Activated B cell treated with CpG ODN at 0.5 μM for 24 hours (primary cell): ENCODE measurements at places on chromosomes 7 and 10.

DNA sequence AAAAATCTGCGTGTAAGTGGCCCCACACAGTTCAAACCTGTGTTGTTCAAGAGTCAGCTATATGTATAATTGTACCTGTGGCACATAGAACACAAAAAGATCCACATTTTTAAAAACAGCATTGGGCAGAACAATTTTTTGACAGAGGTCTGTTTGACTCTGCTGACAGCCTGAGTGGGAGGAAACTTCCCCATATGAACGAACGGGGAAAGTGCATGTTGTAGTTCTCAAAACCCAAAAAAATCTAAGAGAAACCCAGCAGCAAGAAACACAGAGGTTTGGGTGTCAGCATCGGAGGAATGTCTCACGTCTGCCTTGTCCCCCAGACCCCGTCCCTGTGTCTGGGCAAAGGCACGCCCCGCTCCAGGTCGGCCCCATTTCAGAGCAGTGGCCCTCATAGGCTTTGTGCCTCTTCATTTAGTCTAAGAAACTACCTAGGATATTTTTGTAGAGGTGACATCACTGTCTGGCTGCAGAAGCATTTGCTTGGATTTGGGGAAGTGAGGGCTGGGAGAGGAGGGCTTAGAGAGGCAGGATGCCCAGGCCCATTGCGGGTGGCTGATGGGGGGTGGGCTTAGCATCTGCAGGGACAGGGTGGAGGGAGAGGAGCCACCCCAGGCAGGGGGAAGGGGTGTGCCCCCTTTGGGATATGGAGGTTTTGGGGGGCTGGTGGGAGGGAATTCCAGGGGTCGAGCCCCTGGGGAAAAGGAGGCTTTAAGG, 11.0 kb downstream of the CUX1 start:
- no peak for DNase-seq

- no peak for DNase-seq
Observed at GRCh38 chr7:13778967-13779366, 210.5 kb downstream of the ETV1 start.

DNA sequence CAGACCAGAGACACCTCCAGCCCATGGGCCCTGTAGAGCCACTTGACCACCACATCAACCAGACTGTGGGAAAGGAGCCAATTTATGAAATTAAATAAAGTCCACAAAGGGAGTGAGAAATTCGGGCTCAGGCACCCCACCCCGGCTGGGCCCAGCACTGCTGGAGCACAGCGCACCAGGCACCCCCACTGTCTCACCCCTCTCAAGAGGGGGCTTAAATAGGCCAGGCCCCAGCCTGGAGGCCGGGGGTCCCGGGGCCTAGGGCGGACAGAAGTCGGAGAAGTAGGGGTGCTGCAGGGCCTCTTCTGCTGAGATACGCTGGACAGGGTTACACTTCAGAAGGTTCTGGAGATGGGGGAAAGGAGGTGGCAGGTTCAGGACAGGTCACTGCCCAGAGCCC, 3.9 kb downstream of the CDK5 start:
- no peak for DNase-seq

DNA sequence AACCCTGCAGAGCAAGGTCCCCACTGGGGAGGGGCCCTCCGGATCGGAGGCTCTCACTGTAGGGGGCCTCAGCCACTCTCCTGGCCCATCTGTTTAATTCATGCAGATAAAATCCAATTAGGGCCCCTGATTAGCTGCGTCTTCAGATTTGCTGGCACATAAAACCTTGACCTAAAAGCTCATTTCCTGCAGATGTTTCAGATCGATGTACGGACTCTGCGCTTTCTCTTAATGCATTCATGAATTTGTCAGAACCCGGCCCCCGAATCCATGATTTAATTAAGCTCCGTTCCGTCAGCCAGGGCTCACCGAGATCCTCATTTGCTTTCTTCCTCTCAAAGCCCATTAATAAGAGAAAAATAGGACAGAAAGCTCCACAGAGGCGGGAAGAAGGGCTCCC, 40.0 kb upstream of the FOXL3 start:
- no peak for DNase-seq

DNA sequence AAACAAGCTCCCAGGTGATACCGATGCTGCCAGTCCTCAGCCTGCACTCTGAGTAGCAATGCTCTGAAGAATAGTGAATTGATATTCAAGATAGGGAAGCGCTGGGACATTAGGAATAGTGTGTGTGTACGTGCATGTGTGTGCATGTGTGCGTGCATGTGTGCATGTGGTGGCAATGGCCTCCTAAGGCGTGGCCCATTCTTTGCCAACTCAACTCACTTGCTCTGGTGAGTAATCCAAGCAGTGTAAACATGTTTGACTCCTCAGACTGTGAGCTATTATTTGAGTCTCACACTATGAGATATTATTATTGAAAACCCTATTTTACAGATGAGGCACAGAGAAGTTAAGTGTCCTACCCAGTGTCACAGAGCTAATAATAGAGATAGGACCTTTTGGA, 186.6 kb downstream of the RAB11FIP2 start:
- no peak for DNase-seq

- DNase-seq: no peak
Observed at GRCh38 chr10:74681917-74682627, 144.3 kb upstream of the KAT6B start.

DNA sequence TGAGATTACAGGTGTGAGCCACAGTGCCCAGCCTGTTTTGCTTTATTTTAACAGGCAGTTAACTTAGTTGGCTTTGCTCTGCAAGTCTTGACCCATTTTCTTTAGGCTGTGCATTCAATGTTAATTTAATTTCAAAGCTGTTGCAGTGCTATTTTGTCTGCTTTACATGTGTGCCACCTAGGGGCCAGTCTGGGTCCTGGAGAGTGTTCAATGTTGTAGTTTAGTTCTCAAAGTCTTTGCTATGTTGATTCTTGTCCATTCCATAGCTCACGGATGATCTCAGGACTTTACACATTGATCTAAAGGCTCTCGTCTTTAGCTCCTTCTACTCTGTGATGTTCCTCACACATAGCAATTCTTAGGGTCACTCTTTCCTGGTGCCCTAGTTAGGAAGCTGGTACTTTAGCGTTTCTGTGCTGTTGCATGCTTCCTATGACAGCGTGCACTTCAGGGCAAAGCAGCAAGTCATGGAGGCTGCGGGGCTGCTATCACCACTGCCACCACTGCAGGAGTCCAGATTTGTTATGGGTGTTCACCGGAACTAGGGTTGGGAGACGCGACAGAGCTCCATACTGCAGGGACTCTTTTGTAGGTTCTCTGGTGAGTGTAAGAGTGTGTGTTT, 16.4 kb upstream of the ABCA13 start:
- no peak for DNase-seq

DNA sequence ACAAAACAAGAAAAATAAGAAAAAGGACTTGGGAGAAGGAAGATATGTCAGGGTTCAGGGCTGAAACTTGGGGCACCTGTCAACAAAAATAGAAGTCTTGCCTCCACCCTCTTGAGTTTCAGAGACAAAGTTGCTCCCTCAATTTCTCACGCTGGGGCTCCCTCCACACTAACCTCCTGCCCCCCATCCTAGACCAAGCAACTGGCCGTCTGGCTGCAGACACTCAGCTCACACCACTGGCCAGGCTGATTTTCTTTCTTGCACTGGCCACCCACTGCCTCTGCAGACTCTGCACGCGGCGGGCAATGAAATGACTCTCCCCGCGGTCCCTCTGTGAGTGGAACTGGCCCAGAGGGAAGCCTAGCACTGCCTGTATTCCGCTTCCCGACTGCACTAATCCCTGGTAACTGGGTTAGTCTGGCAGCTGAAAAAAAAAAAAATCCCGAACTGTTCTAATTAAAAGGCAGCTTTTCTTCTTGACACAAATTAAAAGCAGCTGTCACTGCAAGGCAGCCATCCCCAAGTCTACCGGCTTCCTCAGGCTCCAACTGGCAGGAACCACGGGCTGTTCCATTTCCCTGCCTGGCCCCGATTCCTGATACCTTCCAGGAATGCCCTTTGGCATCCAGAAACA, 83.5 kb downstream of the SPDYE5 start:
- DNase-seq: no peak

DNA sequence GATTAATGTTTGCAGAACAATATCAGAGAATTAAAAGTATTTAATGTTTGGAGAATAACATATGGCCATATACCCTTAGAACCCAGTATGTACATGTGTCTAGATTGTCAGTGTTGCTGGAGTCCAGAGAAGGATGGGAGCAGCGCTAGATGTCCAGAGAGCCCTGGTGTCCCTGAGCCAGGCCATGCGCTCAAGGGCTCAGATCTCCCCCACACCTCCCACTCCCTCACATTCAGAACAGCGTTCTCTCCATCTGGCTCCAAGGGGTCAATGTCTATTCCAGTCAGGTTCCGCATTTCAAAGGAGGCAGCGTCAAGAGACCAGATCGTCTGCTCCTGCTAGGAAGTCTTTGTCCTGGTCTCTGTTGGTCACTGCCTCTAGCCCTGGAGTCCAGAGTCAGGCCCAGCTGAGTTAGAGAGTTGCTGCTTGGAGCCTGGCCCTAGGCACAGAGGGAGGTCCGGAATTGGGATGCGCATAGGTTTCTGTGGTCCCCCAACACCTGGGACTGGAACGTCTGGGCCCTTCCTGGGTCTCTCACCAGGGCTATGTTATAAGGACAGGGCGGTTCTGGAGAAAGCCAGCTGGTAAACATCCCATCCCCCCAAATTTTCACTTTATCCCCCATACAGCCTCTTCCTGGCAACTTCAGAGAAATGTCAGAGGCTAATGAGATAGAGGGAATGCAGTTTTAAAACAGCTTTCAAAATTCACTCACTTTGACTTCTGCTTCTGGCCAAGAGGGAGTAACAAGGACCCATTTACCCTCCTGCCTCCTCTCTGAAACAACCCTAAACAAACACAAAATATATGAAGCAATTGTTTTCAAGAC, 6.5 kb upstream of the WDR86 start:
- DNase-seq: no peak

DNA sequence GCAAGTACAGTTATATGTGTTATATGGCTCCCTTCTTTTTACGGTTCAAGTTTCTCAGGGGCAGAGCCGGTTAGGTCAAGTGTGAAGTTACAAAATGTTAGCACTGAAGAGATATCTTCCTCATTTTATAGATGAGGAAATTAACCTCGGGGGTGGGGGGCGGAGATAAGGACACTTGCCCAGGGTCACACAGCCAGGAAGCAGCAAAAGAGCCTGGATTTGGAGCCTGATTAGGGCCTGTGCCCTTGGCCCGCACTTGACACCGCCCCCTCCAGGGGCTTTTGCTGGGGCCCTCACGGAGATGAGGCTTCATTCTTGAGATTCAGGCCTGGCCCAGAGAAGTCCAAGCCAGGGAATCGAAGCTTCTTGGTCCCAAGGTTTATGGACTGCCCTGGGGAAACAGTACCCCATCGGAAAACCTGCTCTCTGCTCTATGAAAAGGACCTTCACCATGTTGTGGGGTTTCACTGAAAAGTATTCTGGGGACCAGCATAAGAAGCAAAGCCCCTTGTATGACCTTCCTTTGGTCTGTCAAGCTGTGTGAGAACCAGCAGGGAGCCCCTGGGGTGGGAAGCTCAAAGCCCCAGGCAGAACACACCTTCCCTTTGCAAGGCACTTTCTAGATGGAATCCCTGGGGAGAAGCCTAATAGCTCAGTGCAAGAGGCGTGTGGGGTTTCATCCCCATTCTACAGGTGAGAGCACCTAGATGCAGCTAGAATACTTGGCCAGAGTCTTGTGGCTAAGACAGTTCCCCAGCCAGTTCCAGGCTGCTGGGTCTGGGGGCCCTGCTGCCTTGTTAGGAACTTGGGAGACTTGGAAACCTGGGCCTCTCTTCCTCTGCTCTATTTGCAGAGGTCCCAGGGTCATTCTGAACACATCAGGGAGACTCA, 21.9 kb downstream of the UNC5B start:
- DNase-seq: no peak

DNA sequence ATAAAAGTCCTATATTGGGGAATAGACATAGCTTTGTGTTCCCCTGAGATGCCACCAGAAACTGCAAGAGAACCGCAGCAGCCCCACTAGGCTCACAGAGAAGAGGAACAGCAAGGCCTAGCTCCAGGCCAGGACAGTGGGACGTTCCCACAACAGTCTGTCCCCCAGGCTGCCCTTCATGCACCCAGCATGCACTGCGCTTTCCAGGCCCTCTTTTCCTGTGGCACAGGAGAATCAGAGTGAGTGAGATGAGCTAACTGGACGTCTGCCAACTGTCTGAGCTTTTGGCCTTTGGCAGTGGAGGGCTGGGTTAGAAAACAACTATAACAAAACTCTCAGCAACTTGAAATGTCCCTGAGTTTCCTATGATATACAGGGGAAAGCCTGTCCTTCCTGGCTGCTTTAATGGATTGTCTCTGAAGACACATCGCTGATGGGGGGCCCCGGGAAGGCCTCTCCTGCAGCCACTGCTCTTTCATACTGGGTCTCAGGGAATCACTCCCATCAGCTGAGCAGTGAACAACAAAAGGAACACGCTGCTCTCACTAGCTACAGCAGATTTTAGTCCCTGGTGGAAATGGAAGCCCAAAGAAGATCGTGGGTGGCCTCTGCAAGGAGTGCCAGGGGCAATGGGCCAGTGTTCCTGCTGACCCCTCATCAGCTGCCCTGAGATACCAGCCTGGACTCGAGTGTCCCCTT, 53.5 kb downstream of the PODXL start:
- no peak for DNase-seq

- peak; percentile 76 for DNase-seq
Observed at GRCh38 chr10:124092250-124092859, 1.0 kb downstream of the CHST15 start.
